ENCODE measurements at places on chromosomes 12 and 14.

GRCh38 chr12:131375261-131375971, 335.5 kb upstream of the SFSWAP start:
- DNase-seq = no peak

- no peak for DNase-seq
Measured at GRCh38 chr14:85714069-85714468, 184.1 kb downstream of the FLRT2 start.

DNA sequence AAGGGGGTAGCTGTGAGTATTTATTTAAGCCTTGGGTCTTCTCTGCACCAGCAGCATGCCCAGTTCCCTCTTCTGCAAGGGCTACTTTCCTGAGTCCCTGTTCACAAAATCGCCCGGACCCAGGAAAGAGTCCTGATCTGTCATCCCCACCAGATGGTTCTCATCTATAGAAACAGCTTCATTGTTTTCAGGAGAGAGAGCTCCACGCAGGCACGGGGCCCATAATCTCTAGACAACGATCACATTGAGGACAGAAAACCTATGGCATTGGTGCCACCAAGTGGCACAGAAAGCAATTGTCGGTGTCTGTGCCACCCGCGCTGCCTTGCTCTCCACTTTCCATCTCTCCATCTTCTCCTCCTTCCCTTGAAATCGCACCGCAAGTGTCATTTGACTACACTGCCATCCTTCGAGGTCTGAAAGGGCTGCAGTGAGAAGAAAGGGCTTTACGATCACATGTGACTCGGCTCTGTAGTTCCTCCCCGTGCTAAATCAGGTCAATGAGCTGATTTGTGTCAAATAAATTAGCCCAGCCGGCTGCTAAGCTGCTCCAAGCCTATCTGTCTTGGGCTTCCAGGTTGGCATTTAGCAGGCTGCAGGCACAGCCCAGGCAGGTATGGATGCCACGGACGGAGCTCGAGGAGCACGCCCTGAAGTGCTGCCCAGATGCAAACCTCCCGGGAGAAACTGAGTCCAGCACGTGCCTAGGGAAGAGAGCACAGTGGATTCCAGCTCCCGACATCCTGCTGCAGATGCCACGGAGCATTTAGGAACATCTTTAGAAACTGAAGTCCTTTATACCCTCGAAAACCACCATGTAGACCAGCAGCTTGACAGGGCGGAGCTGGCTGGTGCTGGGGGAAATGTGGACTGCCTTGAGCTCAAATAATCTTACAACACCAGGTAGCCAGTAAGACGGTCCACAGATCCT, 28.8 kb downstream of the SPRING1 start:
- DNase-seq = peak; percentile 61

GRCh38 chr14:80291101-80291500, 79.8 kb upstream of the DIO2 start:
- DNase-seq = no peak

GRCh38 chr12:28446031-28446430, 255.8 kb downstream of the CCDC91 start:
- DNase-seq = no peak

GRCh38 chr12:103573185-103573584, 13.9 kb upstream of the STAB2 start:
- DNase-seq = no peak

GRCh38 chr12:123367511-123367910, 2.9 kb upstream of the SBNO1 start:
- no peak for DNase-seq

GRCh38 chr14:65291531-65291930, 121.0 kb upstream of the FUT8 start:
- no peak for DNase-seq

DNA sequence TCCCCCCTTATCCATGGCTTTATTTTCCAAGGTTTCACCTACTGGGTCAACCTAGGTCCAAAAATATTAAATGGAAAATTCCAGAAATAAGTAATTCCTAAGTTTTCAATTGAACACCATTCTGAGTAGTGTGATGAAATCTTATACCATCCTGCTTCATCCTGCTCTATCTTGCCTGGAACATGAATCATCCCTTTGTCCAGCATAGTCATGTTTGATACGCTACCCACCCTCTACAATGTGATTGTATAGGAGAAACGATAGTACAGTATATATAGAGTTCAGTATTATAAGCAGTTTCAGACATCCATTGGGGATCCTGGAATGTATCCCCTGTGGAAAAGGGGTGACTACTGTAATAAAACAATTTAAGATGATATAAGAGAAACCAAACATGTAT, 62.2 kb downstream of the IFNG start:
- DNase-seq = no peak

DNA sequence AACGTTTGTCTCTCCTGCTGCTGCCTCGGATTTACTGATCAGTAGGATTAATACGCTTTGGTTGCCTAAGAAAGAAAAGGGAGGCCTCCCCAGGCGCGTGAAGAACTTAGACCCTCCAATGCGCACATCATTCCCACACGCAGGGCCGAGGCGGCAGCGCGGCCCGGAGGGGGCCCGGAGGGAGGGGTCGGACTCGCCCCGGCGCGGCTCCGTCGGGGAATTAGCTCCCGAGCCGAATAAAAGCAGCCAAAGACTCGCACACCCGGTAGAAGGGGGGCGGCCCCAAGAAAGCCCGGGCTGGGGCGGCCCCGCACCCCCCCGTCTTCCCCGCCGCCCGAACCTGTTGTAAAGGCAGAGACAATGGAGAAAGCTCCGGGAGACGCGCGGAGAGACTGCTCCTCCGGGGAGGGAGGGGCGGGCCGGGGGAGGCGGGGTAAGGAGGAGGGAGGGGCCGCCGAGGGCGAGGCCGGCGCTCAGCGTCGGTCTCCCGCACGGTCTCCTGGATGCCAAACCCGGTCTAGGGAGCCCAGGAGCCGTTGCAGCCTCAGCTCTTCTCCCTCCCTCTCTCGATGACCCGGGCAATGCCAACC, at the start of gene NELL2:
Gene NELL2 (minus strand): TSS at position 362 of the 590 bp plus-strand sequence. CDS start 446 bp downstream, outside the sequence.
- peak; percentile 82 for DNase-seq

GRCh38 chr12:52091869-52092268, 12.4 kb downstream of the SMIM41 start:
- no peak for DNase-seq

DNA sequence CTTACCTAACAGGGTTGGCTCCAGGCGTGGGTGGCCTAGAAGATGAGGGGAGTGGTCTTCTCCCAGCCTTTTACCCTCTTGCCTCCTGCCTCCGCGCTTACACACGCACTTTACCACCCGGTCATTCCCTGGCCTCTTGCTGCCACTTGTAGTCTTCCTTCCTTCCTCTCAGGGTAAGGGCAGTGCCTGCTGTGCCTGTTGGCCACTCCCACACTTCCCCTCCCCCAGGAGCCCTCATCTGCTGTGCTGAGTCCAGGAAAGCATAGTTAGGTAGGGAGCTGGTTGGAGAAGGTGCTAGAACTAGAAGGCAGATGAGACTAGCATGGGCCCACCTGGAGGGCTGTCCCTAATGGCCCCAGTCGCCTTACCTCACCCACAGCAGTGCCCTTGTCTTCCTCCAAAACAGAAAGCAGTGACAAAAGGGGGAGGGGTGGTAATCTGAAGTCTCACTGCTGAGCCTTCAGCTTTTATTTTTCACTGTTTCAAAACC, 54.3 kb upstream of the SRSF5 start:
- no peak for DNase-seq

GRCh38 chr14:102857444-102857843, 65.0 kb upstream of the AMN start:
- DNase-seq = no peak

GRCh38 chr14:61703342-61704129, 8.2 kb downstream of the HIF1A start:
- DNase-seq = no peak

- no peak for DNase-seq
Measured at GRCh38 chr12:50403001-50403440, 2.3 kb downstream of the LARP4 start.

DNA sequence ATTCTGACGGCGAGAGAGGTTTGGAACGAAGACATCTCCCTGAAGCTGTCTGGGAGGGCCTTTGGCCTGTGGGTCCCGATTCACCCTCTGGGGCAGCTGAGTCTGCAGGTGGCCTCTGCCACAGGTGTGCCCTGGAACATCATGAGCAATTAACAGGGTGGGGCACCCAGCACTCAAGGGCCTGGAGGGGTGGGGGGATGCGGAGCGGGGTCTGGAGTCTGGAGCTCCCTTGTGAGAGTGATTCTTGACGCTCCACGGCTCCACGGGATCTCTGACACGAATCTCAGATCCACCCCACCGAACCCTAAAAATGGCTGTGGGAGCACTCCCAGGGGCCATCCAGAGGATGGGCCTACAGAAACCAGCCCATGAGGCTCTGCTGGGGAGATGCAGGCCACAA, 8.3 kb downstream of the ITPK1 start:
- no peak for DNase-seq

GRCh38 chr14:52735921-52736489, 6.0 kb downstream of the STYX start:
- no peak for DNase-seq

DNA sequence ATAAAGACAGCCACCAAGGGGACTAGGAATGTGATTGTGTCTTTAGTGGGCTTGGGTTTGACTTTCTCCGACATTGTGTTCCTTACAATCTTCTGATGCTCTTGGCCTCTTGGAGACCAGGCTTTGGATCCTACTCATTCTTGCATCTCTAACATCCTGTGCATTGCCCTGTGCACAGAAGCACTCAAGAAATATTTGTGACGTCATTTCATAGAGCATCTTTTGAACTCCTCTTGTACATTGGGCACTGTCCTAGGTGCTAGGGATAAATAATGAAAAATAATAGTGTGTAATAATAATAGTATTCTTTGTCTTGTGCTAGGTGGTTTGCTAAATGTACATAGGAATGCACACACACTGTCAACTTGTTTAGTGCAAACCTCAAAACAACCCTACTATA, 108.8 kb upstream of the LHX5 start:
- no peak for DNase-seq

DNA sequence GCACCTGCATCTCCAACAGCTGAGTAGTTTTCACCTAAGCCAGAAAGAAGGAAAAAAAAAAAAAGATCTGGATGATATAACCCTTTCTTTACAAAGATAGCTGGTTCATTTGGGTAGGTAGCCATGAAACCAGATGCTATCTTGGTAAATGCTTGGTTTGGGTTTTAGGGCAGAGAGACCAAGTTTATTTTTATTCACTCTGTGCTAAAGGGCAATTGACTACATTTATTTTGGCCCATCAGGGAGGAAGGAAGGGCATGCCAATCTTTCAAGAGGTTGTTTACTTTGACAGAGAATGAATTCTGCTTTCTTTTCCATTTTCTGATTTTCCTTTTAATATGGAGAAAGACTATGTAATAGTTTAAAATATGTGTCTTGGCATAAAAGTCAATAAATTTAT, 91.0 kb downstream of the NTN4 start:
- no peak for DNase-seq

- no peak for DNase-seq
Measured at GRCh38 chr12:50181691-50182090, 14.5 kb upstream of the CERS5 start.

- DNase-seq = peak; percentile 95
Measured at GRCh38 chr12:122064780-122065588, 13.6 kb upstream of the MLXIP start.

DNA sequence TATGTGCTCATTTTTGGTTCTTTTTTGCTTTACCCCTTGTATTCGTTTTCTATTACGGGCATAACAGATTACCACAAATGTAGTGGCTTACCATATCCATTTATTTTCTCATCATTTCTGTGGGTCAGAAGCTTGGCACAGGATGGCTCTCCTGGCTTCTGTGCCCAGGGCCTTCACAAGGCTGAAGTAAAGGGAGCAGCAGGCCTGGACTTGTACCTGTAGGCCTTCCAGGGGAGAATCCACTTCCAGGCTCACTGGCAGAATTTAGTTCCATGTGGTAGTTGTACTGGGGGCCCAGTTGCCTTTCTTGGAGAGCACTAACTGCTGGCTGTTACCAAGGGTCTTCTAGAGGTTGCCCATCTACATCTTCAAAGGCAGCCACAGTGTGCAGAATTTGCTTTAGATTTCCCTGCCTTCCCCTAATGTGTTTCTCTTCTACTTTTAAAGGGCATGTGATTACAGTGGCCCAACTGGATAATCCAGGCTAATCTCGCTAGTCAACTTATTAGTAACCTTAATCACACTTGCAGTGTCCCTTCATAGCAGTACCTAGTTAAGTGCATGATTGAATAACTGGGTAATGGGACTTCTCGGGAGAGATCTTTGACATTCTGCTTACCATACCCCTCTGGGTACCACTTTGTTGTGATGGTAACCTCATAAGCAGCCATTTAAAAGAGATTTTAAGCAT, 67.0 kb downstream of the CRADD start:
- no peak for DNase-seq

GRCh38 chr14:42523666-42524065, 917.0 kb downstream of the LRFN5 start:
- peak; percentile 5 for DNase-seq

- peak; percentile 30 for DNase-seq
Measured at GRCh38 chr14:64766430-64767151, 62.4 kb downstream of the PLEKHG3 start.

- no peak for DNase-seq
Measured at GRCh38 chr12:65899241-65899640, 75.0 kb downstream of the HMGA2 start.

- DNase-seq = no peak
Measured at GRCh38 chr12:105676694-105677093, 346.2 kb downstream of the C12orf75 start.

DNA sequence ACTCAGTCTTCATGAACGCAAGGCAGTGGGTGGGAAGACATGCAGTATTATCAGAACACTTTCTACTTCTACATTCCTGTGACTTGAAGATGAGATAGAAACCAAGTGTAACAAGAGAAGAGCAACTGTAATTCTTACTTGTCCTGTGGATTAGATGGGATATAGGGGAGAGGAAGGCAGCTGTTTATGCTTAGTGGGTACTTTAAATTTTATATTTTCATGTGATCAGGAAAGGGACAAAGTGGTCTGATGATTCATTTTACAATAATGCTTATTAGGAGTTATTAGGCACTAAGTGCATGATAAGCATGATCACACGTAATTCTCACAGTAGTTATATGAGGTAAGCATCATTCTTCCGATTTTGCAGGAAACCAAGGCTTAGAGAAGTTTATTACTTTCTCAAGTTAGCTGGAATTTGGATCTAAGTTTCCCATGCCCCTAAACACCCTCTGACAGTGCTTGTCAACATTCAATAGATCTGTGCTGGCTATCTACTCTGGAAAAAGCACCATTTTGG, 52.7 kb downstream of the PTGER2 start:
- DNase-seq = no peak

DNA sequence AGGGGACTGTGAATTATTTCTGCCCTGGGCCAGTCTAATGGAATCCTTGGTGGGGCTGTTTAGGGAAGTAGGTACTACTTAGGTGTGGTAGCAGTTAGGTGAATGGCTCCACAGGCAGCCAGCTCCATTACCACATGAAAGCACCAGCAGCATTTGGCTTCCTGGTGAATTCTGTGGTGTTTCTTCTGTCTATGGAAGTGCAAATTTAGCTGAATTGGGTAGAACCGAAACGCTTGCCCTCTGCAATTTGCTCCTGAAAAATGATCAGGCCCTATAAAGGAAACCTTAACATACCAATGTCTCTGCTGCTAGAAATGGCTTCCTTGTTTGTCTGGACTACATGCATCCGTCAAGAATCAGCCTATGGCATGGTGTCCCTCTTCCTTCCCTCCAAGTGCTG, 16.4 kb downstream of the FLRT2 start:
- DNase-seq = no peak
